CD4-positive, alpha-beta T cell treated with Interleukin-4 for 1 hour (primary cell): ENCODE measurements at places on chromosomes 6 and 20.

DNA sequence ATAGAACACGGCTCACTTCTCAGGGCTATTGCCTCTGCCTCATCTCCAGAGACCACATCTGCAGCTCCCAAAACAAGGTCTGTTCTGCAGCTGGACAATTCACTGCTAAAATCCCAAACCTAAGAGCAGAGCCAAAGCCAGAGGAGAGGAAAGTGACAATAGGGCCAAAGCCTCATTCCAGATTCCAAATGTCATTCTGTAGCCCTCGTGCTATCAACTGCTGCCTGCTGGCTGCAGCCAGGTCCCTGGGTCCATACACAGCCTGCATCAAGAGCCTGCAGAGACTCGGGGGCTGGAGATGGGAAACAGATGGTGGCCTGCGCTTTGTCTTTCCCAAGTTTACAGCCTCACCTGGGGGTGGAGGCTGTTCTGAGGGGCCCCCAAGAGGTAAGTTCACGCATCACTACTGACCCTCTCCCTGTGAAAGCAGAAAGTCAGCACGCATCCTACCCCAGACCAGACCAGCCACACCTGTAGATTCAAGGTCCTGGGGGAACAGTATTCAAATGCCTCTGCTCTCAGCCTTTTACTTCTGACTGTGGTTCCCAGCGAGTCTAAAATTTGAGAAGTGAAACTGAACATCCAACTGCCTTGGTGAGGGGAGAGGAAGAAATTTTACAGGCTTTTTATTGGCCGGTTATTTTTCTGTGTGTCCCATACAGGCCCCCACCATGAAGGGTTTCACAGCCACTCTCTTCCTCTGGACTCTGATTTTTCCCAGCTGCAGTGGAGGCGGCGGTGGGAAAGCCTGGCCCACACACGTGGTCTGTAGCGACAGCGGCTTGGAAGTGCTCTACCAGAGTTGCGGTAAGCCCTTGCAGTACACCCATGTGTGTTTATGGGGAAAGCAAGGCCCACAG, at the start of gene LY86:
Gene LY86 (plus strand): TSS at position 657 of the 860 bp plus-strand sequence. CDS start 15 bp downstream, at position 672.
- peak; percentile 31 for DNase-seq

DNA sequence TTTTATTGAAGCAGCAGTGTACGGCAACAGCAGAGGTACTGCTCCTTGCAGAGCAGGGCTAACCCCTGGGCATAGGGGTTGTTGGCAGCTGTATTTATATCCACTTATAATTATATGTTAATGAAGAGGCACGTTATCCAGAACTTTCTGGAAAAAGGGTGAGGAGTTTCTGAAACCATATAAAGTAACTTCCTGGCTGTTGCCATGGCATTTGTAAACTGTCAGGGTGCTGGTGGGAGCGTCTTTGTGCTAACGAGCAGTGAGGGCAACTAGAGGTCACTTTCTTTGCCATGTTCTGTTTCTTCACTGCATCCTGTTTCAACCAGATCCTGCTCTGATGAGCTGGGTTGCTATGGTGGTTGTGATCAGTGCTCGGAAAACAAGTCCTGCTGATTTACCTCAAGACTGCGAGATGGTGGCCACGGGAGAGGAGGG, 11.1 kb upstream of the ARFGEF2 start:
- peak; percentile 78 for DNase-seq

- DNase-seq, result no peak
Observed at GRCh38 chr6:12832226-12832735, 115.7 kb downstream of the PHACTR1 start.

DNA sequence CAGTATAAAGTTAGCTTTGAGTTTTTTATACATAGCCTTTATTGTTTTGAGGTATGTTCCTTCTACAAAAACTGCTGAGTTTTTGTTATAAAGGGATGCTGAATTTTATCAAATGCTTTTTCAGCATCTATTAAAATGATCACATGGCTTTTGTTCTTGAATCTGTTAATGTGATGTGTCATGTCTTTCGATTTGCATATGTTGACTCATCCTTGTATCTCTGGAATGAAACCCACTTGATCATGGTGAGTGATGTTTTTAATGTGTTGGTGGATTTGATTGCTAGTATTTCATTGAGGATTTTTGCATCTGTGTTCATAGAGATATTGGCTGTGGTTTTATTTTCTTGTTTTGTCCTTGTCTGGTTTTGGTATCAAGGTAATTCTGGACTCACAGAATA, 24.7 kb upstream of the BLCAP start:
- no peak for DNase-seq

- DNase-seq, result no peak
Observed at GRCh38 chr20:58254890-58255289, 26.4 kb upstream of the ANKRD60 start.

- no peak for DNase-seq
Observed at GRCh38 chr6:1972962-1973361, 272.4 kb downstream of the GMDS start.

DNA sequence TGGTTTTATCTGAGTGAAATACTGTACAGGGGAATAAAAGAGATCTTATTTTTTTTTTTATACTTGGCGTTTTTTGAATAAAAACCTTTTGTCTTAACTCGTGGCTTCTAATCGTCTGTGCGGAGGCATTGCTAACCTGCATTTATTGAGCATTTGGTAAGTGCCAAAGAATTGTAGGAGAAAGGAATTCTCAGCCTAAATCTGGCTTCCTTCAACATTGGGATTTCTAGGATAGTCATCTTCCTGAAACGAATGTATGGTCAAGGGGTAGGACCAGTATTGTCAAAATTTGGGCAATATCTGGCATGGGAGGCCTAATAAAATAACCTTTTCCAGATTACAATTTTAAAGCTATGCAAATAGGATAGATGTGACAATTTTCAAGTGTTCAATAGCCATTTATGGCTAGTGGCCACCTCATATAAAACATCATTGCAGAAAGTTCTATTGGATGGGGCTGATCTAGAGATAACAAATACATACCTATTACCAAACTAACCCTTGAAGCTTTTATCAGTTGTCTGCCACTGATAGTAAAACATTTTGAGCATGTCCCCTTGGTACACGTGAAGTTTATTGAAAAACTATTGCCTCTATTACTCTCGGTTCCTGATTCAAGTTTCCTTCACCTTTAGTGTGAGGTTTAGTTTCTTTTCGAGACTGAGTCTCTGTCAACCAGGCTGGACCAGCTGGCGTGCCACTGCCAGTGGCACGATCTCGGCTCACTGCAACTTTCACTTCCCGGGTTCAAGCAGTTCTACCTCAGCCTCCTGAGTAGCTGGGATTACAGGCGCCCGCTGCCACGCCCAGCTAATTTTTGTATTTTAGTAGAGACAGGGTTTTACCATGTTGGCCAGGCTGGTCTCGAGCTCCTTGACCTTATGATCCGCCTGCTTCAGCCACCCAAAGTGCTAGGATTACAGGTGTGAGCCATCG, 5.6 kb downstream of the PIM1 start:
- DNase-seq, result no peak

GRCh38 chr6:25248123-25248522, 31.1 kb upstream of the CARMIL1 start:
- DNase-seq, result no peak

DNA sequence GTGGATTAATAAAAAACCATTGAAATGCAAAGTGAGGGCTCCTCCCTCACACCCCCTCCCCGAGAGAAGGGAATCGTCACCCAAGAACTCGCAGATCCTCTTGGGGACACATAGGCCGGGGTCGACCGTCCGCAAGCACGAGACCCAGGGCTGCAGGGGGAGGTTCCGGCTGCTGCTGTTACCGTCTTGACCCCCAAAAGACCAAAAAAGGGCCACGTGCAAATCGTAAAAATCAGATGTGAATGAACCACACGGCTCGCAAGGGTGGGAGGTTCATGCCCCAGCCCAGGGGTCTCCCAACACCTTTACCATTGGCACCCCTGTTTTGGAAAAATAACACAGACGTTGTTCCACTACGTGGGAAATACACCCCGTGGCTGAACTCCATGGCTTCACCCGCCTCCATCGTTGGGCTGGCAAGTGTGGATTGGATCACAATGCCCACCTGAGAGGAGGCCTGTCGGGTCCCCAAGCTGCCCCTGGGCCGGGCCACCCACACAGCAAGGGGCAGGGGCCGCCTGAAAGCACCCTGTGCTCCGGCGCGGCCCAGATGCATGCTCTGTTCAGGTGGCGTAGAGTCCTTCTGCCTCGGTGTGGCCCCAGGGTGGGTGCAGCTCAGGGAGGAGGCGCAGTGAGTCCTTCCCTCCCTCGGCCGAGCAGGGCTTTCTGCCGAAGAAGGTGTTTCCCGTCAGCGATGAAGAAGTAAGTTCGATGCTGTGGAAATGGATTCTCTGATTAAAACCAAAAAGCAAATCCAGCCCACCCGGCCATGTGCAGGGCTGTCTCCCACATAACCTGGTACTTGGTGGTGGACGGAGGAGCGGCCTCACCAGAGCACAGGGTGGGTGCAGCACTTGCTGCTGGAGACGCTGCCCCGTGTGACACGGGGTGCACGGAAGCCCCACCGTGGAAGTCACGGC, 85.0 kb downstream of the YTHDF1 start:
- DNase-seq, result no peak

DNA sequence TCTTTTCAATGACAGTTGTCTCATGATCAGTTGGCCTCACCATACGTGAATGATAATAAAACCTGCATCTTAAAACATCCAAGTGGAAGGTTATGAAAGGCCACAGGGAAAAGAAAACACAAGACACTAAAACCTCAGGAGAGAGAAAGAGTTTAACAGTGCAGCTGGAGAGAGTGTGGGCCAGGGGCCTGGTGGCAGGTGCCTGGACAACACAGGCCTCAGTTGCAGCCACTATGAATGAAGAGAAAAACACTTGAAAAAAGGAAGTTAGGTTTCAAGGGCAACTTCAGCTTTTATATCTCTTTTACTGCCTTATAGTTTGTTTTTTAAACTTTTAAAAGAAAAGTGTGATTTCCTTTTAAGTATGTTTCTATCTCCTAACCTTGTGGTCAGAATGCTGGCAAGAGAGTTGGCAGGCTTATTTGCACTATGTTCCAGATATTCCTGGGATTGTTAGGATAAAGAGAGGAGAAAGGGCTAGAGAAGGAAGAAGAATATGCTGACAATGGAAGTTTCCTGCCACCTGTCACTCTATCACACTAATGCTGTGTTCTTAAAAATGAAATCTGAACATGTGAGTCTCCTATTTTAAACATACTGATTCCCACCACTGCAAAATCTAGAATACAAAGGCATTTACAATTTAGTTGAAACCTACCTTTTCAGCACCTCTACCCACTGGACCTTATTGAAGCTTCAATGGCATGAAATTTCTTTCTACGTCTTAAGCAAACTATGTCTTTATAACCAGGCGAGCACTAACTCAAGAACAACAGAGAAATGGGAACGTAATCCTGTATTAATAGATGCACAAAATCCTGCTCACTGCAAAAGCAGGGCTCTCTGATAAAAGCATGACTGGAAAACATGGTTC, 222.4 kb downstream of the CD83 start:
- no peak for DNase-seq

DNA sequence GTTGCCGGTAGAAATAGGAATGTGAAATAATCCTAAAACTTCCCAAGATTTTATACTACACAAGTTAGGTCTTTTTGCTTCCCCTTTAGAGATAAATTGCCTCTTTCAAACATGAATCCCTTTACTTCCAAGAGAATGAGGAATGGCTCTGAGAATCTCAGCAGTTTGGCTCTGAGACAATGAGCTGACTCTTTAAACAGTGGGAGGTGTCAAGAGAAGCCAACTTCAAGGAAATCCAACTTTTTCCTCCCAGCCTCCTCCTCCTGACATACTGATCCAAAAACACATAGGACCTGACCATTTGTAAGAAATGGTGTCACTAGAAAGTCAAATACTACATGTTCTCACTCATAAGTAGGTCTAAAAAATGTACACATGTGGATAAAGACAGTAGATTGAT, 154.2 kb downstream of the ALDH8A1 start:
- no peak for DNase-seq

DNA sequence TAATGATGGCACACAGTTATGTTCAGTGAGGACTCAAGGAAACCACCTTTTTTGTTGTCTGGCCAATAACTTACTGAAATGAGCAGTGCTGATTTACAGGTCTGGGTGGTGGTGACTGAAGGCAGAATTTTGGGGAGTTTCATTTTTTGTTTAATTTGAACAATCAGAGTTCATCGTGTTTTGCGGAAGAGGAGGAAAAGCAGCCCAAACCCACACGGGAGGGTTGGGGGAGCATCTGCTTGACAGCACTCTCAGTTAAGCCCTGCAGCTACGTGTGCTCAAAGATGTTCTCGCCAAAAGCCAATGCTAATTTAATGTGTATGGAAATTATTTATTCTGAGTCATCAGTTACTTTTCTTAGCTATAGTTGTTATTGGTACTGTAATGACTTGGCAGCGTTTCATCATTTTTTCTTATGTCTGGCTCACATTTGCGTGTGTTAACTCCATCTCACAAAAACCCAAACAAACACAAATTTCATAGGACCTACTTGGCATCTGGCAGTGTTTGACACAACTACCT, 89.2 kb downstream of the UST start:
- DNase-seq, result no peak

GRCh38 chr20:14716351-14716801, 379.0 kb upstream of the FLRT3 start:
- DNase-seq, result no peak

DNA sequence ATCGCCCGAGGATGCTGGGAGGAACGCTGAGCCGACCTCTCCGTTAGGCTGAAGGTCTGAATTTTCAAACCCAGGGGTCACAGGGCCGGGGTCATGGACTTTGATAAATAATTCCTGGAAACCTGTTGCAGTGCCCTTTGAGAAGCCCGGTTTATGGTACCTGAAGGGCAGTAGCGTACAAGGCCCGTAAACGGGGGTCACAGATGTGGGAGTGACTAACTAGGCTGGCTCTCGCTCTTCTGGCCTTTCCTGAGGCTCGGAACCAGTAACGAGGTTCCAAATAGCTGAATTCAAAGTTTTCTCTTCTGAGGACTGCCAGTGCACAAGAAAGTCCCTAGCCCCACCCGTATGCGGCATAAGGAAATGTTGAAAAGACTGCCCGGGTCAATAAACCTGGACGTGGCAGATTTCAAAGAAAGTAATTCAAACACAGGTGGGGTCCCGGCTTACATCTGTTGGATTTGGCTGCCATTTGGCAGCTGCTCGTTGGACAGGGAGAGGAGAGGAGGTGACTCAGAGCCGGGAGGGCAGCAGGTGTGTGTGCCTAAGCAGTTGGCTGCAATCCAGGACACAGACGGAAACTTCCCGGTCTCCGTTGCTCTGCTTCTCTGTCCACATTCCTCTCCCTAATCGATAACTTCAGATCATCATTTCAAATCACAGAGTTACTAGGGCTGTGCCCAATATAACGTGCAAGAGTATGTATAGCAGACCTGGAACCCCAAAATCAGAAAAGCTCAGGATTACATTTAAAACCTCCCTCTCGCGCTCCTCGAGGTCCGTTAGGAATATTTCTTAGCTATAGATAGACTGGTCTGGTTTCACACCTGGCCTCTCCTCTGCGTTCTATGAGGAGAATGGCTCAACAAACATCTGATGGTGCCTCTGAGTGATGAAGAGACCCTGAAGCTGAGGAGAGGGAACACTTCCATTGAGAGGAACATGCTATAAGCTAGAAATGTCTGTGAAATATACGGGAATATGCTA, 765 bp upstream of the GMDS start:
- peak; percentile 42 for DNase-seq

GRCh38 chr20:37627060-37627766, 66.6 kb upstream of the CTNNBL1 start:
- DNase-seq, result no peak
